T-helper 22 cell (primary cell): ENCODE measurements at places on chromosomes 7 and 10.

- no peak for DNase-seq
Measured at GRCh38 chr10:35564341-35564968, 40.7 kb upstream of the GJD4 start.

DNA sequence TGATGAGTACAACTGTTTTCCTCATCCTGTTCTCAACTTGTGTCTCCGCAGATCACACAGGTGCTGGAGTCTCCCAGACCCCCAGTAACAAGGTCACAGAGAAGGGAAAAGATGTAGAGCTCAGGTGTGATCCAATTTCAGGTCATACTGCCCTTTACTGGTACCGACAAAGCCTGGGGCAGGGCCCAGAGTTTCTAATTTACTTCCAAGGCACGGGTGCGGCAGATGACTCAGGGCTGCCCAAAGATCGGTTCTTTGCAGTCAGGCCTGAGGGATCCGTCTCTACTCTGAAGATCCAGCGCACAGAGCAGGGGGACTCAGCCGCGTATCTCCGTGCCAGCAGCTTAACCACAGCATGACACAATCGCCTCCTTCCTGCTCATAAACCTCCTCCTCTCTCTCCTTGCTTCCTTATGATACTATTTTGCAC, 126.7 kb upstream of the PRSS58 start:
- DNase-seq: no peak

- no peak for DNase-seq
Measured at GRCh38 chr10:122206471-122207065, 64.5 kb upstream of the BTBD16 start.

DNA sequence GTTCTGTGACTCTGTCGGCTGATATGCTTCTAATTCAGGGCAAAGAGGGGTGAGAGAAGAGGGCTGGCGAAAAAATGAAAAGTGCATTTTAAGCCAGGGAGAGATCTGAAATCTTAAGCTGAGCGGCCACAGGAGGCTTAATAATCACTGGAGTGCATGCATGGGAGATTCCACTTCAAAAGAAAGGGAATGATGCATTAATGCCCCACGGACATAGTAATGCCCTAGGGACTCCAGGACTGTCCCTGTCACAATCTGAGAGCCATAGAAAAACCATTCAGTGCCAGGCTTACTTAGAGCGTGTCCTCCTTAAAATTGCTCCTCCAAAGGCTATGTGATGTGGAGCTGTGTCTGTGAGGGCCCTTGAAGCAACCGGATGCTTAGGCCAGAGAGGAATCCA, 75.1 kb downstream of the NHLRC2 start:
- no peak for DNase-seq

DNA sequence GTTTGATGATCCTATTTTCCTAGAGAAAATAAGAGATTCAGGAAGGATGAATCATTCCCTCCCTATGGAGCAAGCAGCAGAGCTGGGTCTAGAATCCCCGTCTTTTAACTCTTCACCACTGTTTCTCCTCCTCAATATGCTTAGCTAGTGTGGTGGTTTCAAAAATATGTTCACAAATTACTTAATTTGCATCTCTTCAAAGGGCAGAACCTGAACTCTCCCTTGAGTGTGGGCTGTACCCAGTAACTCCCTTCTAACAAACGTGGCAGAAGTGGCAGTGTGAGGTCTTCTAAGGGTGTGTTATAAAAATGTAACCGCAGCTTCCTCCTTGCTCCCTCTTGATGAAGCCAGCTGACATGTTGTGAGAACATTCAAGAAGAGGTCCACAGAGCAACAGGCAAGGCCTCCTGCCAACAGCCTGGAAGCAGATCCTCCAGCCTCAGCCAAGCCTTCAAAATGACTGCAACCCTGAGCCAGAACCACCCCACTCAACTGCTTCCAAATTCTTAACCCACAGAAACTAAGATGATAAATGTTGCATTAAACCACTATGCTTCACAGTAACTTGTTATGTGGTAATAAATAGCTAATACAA, 36.6 kb downstream of the SRPK2 start:
- DNase-seq: peak; percentile 30

DNA sequence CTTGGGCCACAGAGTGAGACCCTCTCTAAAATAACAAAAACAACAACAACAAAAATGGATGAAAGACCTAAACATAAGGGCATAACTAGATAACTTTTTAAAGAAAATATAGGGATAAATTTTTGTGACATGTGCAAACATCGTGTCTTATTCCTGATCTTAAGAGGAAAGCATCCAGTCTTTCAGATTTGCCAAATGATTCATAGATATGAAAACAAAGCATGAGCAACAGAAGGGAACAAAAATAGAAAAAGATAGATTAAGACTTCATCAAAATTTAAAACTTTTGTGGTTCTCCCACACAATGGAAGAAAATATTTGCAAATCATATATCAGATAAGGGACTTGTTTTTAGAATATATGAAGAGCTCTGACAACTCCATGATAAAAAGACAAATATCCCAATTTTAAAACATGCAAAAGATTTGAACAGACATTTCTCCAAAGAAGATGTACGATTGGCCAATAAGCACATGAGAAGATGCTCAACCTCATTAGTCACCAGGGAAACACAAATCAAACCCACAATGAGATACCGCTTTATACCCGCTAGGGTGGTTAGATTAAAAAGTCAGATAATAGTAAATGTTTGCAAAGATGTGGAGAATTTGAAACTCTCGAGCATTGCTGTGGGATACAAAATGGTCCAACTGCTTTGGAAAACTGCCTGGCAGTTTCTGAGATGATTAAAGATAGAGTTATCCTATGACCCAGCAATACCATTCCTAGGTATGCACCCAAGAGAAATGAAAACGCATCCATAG, 20.3 kb downstream of the PPIF start:
- DNase-seq: no peak

DNA sequence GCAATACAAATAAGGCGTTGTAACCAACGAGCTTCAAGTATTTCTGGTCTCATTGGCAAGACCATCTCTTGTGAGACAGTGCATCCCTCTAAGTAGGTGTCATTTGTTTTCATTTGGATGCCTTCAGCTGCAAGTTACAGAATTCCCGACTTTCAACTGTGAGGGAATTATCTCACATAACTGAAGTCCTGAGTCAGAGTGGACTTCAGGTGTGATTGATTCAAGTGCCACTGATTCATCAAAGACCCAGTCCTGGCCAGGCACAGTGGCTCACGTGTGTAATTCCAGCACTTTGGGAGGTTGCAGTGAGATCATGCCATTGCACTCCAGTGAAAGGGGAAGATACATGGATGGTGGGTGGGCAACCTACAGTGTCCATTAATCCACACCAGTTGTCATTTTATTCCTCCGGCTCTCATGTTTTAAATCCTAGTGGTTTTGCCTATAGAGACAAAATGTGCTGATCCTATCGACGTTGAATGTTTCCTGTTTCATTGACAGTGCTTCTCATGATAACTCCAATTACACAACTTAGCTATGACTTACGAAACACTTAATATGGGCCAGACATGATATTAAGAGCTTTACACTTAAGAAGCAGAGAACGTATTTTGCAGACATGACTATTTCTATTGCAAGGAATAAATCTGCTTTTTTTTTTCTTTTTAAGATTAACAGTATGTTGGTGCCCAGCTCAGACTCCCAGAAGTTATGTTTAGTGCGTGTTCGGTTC, 268.0 kb downstream of the FRMD4A start:
- DNase-seq: no peak

DNA sequence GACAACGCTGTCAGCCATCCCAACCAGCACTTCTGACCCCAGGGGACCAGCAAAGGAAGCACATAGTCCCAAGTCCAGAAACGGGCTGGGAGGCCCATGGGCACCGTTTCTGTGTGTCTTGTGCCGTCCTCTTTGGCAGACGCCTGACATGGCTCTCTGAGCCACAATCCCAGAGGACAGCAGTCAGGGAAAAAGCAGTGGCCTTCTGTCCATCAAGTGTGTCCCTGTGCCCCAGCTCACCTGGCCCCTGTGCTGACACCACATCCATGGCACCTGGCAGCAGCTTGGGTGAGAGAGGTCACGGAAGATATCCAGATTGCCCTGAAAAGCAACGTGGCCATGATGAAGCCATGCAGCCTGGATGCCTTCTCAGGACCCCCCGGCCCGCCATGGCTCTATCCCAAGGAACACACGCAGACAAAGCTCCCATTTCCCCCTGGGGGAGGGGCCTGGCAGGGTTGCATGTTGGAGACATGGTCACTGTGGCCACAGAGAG, 38.1 kb upstream of the ANTXRL start:
- no peak for DNase-seq

DNA sequence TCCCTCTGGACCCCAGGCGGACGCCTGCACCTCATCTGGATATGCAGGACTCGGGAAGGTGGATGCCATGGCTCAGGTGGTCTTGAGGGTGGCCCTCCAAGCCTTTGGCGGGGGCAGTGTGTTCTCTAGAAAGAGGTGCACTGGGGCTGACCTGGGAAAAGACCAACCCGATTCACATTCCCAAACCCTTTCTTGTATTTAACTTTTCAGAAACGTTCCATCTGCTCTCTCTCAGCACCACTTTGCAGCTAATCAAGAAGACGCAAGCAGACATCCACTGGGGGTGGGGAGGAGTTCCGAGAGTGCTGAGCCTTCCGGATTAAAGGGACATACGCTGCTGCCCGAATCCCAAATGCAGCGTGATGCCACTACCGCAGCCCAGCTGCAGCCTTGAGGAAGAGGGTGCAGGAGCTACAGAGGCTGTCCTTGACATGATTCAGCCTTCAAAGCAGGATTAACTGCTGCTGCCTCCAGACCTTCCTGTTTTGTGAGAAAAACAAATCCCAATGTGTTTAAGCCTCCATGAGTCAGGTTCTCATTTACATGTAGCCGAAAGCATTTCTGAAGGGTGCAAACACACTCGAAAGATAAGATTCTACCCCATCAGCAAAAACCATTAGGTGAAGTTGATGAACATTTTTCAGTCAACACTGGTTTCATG, 39.9 kb downstream of the RBM17 start:
- DNase-seq: no peak

GRCh38 chr10:97731346-97732051, 5.4 kb upstream of the ZFYVE27 start:
- peak; percentile 25 for DNase-seq

- DNase-seq: no peak
Measured at GRCh38 chr7:101817471-101818286, at the start of gene CUX1. TSS of gene CUX1 (plus strand) at chr7:101817626. CDS start at chr7:101817640, 14 bp downstream.

DNA sequence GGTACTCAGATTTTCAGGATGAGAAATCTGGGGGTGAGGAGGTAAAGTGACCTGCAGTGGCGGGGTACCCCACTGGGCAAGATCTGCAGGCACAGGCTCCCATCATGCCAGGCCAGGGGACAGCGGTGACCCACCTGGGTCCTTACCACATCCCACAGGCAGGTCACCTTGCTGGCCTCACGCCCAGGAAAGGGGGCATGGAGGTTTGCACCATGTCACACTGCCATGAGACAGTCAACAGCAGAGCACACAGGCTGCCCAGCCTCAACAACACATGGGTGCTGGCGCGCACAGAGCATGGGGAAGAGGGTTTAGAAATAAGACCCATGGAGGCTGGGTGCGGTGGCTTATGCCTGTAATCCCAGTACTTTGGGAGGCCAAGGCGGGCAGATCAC, 914 bp downstream of the PKD1L1 start:
- DNase-seq: no peak

GRCh38 chr10:69087590-69088470, at the start of gene SRGN:
TSS of gene SRGN (plus strand) at chr10:69088103. CDS start at chr10:69088158, 55 bp downstream.
- DNase-seq: peak; percentile 69

GRCh38 chr10:122632576-122632975, 67.1 kb downstream of the C10orf120 start:
- no peak for DNase-seq

DNA sequence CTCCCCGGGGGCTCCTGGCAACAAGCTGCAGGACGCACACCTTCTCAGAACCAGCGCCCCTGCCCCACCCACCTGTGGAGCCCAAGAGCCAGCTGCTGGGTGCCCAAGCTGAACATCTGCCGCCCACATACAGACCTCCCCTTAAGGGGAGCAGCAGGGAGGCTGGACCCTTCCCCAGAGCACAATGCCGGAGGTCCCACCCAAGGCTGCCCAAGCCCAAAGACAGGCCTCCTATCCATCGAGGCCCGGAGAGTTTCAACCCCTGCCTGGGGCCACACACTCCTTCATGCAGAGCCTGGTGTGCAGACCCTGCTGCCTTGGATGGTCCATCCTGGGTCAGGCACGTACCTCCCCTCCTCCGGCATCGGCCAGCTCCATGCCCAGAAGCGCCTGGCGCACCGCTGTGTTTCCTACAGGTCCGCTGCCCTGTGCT, 48.7 kb downstream of the VIPR2 start:
- no peak for DNase-seq

- no peak for DNase-seq
Measured at GRCh38 chr10:101489355-101489754, 98.7 kb downstream of the POLL start.

DNA sequence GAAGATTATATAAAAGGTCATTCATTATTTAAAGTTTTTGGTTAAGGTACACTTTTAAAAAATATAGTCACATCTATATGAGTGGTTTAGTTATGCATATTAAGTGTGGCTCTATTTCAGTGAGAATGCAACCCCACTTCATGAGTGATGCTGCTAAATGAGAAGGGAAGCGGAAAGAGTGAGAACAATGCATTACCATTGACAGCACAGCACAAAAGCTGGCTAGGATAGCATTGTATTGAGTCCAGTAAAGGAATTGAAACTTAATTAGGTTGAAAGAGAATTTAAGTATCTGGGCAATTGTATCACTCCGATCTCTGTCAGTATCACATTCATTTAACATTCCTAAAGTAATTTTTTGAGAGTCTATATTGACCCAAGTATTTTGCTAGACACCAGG, 13.2 kb downstream of the POM121L12 start:
- no peak for DNase-seq

- DNase-seq: no peak
Measured at GRCh38 chr7:68537774-68538071, 1060.6 kb upstream of the AUTS2 start.

DNA sequence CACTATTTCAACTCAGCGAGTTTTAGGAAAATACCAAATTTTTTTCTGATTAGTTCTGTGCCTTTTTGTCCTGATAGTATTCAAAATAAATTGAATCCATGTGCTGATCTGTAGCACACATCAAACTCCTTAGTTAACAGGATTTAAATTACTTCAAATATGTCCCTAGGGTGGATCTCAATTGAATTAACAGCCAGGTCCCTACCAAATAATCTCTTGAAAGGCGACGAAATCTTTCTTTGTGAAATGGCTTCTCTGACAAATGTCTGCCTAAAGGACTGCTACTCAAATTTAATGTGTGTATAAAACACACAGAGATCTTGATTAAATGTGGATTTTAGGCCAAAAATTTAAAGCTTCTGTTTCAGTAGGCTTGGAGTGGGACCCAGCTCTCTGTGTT, 989.6 kb upstream of the KCND2 start:
- DNase-seq: no peak

DNA sequence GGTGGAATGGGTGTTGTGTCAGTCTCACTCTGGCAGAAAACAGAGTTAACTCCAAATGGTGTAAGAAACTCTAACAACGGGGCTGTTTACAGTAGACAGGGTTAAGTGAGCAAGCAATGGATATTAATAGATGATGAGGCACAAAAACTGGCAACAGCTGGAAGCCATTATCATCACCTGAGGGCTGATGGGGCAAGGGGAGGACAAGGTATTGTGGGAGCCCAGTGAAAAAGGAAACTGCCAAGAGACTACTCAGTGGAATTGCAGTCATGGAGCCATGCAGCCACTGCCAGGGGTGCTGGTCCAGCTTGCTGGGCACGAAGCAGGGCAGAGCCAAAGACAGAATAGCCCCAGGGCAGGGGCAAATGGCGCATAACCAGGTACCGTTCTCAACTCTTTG, 260.7 kb downstream of the BICC1 start:
- DNase-seq: no peak
